ENCODE measurements at places on chromosomes 11 and 22. TPM values are rescaled to one million over a fixed set of nuclear protein-coding genes. Genes with fewer than 3 reads are reported as not detected.

NLRP14 gene
- 0.35 TPM for total RNA-seq

SYTL2 gene
- 2.4 TPM for total RNA-seq

FBLN1 gene
- 4.0 TPM for total RNA-seq

TMEM80 gene
- 24.1 TPM for total RNA-seq

FHIP1B gene
- total RNA-seq: 21.3 TPM

MMP7 gene
- not detected for total RNA-seq

All from endothelial cell of umbilical vein (primary cell).